Large intestine (tissue), 12 donors: ENCODE measurements at places on chromosomes 7 and 10. TPM values are rescaled to one million over a fixed set of nuclear protein-coding genes. Genes with fewer than 3 reads are reported as not detected.

AKR1C4 gene
- polyA plus RNA-seq, result 0.39 TPM

LAMB4 gene
- polyA plus RNA-seq, result 0.42 TPM

ITPRID1 gene
- polyA plus RNA-seq, result 0.25 TPM

SPDYE2B gene
- polyA plus RNA-seq, result 1.0 TPM

- no peak for DNase-seq
Measured at GRCh38 chr7:132677918-132678317, 101.6 kb upstream of the PLXNA4 start.

- DNase-seq, result no peak
Measured at GRCh38 chr7:8120390-8121058, 141.4 kb downstream of the ICA1 start.

DNA sequence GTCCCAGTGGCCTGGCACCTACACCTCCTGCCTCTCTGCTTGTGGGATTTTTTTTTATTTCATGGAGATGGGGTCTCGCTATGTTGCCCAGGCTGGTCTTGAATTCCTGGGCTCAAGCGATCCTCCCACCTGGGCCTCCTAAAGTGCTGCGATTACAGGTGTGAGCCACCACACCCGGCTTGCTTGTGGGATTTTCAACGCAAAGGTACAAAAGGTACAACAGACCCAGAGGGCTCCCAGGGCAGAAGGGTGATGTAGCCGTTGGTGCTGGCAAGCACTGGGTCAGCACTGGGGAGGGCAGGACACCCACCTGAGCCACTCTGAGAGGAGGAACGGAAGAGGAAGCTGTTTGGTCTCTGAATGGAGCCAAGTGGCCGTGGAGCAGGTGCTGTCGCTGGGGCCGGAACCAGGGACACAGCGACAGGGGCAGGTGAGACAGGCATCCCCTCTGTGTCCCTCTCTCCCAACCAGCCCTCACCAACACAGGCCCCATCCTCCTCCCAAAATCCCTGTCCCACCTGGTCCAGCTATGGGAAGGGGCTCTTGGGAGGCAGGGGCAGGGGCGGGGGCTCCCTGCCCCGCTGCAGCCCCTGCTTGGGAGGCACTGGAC is 2.8 kb upstream of the SAP25 start:
- DNase-seq, result no peak

DNA sequence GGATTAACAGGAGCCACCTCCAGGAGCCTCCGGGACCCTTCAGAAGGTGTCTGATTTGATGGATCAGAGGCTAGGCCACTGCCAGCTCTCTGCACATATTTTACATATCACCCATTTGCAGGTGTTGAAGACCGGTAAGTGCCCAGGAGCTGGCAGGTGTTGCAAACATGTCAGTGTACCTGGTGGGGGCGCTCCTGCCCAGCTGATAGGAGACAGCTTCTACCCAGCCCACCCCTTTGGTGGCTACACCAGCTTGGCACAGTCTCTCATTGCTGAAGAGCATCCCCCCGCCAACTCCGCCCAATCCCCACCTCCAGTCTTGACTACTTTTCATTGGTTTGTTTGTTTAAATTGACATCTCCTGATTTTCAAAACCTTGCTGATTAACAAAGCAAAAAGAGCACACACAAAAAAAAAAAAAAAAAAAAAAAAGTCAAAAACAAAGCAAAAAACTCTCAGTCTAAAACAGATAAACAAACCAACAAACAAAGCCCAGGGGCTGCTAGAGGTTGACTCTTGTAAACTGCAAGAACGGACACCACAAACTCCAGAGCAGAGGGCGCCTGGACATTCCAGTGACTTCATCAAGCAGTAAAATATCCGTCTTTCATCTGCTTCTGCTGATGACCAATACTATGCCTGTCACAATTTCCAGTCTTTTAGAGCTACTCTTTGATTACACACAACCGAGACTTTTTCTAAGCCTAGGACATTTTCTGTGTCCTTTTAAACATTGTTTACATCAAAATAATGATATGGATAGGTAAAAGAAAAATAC is 275.3 kb downstream of the NRG3 start:
- no peak for DNase-seq

GRCh38 chr10:127999297-128000129 is 92.6 kb downstream of the PTPRE start:
- no peak for DNase-seq

GRCh38 chr7:149879766-149880637 is 6.2 kb downstream of the ATP6V0E2 start:
- no peak for DNase-seq

DNA sequence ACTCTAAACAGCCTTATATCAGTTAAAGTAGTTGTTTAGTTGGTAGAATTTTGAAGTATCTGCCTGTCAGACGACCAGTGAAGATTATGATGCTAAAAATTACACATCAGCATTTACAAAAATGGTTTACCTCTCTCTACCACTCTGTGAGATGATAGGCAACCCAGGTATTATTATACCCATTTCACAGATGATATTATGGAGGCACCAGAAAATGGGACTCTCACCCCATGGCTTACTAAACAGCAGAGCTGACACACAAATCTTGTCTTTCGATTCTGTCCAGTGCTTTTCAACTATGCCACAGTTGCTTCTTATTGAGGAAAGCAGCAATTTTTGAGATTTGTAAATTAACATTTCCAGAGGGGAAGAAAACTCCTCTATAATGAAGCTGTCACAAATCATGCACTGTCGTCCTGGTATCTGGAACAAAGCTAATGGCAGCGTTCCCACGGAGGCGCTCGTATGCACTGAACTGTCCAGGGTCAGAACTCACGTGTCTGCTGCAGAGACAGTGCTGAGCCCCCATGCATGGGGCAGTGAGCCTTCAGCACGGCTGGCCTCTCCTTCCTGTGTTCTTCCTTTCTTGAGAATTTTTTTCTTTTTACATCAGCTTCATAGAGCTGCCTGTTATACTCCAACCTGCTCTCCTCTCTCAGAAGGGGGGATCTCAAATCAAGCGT is 381.1 kb downstream of the SDK1 start:
- peak; percentile 55 for DNase-seq

DNA sequence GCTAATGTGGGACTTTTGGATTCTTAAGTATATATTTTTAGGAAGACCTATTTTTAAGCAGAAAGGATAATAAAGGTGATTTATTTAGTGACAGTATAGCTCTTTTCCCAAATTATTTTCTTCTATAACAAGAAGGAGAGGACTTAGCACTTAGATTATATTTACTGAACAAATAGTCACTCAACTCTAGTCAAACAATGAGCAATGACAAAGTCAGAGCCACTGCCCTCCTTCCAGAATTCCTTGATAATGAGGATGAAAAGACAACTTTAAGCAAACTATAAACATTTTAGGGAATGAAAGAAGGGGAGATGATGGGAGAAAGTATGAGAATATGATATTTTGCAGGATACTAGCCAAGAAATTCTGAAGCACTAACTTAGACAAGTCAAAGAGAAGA is 293.5 kb upstream of the YAE1 start:
- no peak for DNase-seq

- DNase-seq, result no peak
Measured at GRCh38 chr10:80165173-80165572, 32.6 kb downstream of the PLAC9 start.

- DNase-seq, result peak; percentile 69
Measured at GRCh38 chr10:66862687-66863258, 63.1 kb upstream of the LRRTM3 start.

DNA sequence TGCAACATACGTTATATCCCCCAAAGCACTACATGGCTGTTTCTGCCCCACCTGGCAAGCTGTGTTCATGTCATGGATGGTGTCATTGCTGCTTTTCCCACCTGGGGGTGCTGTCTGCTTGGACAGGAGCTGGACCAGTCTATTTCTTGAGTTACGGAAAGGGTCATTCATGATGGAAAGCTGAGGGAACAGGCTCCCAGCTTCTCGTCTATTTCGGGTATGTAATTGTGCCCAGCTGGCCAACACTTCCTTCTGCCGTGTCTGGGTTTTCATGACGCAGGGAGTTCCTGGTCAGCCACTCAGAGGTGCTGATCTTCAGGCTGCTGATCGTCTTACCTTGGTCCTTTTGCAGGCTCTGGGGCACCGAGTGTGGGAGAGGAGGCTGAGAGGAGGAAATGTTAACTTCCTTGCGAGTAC is 8.6 kb downstream of the BTBD16 start:
- peak; percentile 52 for DNase-seq

- DNase-seq, result no peak
Measured at GRCh38 chr7:2883101-2883500, 39.0 kb upstream of the GNA12 start.

- DNase-seq, result no peak
Measured at GRCh38 chr10:129617768-129618167, 150.7 kb downstream of the MGMT start.

GRCh38 chr7:6027806-6028365 is 3.3 kb upstream of the ANKRD61 start:
- DNase-seq, result no peak

DNA sequence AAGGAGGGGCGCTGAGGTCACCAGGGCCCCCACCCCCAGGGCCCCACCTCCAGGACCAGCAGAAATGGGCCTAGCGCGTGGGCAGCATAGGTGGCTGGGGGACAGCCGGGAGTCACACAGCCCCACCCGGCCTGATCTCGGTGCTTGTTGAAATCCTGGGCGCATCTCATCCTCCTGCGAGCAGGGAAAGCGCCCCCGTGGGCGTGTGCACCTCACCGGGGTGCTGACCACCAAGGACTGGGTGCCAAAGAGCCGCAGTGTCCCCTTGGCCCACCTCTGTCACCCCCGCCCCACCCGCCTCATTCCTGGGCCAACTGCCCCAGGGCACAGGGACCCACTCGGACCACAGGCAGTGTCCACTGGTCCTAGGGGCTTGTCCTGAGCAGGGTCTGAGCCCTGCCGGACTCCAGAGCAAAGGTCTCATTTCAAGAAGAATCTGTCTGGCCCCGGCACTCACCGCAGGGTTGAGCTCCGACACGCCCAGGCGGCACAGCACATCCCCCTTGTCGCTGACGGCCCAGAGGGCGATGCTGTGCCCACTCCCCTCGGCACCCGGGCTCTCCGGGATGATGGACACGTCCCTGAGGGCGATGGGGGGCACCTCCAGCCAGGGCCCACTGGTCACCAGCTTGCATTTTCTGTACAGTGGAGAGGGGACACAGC is 11.4 kb downstream of the BHLHA15 start:
- no peak for DNase-seq

- DNase-seq, result no peak
Measured at GRCh38 chr10:31581741-31582323, 262.8 kb downstream of the ZEB1 start.

- no peak for DNase-seq
Measured at GRCh38 chr10:109887776-109888175, 35.5 kb downstream of the XPNPEP1 start.
